ENCODE measurements at places on chromosomes 7 and 10.

GRCh38 chr10:112585960-112586359, 138.9 kb downstream of the VTI1A start:
- DNase-seq, result no peak

DNA sequence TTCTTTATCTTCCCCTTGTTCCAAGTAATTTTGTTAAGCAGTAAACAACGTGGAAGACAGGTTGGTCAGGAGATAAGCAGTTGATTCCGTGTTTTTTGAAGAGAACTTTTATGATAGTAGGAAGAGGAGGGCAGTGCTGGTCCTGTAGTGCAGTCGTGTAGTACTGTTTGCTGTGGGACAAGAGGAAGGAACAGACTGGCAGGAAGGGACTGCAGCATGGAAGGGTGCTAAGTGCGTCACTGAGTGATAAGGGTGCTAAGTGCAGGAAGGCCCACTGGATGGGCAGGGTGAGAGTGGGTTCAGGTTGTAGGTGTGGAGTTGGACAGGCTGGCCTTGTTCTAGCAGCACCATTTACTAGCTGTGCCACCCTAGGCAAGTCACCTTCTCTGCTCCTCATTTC, 125.0 kb downstream of the SDK1 start:
- DNase-seq, result no peak

DNA sequence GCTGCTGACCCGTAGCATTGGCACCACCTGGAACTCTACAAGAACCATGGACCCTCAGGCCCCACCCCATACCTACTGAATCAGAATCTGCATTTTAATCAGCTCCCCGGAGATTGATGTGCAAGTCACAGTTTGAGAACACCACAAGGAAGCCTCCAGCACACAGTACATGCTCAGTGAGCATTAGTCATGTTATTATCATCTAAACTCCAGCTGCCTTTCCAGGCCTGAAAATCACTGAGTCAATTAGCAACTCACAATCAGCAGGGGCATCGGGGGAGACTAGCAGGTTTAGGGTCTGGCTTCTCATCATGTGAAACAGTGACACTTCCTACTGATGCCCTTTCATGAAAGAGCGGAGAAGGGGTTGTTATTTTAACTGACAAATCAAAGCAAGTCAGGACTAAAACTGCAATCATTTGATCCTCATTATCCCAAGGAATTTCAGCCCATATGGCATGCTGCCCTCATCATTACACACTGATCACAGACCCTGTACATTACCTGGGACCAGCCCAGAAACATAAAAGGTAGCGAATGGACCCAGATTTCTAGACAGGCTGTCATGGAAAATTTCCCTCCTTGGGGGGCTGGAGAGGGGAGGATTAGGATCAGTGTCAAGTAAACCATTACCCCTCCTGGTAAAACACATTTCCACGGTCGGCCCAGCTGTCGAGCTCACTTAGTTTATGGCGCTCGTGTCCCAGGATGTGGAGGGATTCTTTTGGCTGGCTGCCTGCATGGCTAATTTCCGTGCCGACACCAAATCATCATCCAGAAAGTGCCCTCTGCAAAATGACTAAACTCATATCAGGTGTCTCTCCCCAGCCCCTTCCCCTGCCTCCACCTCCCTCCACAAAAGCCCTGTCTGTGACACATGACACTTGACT, 122.8 kb downstream of the PRLHR start:
- no peak for DNase-seq

DNA sequence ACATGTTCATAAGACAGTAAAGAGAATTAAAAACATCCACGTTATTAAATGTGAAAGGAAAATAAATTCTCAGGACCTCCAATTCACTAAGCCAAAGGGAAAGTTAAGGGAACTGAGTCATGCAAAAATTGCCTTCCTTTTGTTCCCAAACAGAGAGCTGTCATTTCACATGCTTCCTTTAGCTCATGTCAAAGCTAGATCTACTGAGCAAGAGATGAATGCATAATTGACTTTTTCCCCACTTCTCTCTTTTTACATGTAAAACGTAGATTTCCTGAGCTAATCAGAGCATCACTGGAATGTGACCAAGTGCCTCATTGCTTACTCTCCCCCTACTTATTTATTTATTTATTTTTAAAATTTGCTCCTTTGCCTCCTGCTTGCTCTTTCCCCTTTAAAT, 129.1 kb upstream of the AMPH start:
- DNase-seq, result no peak

GRCh38 chr10:10270126-10271050, 747.3 kb upstream of the CELF2 start:
- DNase-seq, result no peak

GRCh38 chr10:91185239-91185875, 35.1 kb upstream of the PCGF5 start:
- no peak for DNase-seq

- no peak for DNase-seq
Measured at GRCh38 chr7:28531291-28531690, 119.0 kb downstream of the CREB5 start.

DNA sequence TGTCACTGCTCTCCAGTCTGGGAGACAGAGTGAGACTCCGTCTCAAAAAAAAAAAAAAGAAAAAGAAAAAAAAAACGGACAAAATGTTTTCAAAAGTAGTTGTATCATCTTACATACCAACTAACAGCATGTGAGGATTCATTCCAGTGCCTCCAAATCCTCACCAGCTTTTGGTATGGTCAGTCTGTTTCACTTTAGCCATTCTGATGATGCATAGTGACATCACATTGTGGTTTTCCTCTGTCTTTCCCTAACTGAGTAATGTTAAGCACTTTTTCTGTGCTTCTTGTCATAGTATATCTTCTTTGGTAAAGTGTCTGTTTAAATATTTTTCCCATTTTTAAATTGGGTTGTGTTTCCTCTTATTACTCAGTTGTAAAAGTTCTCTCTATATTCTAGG, 251.4 kb upstream of the CTBP2 start:
- DNase-seq, result peak; percentile 22

GRCh38 chr7:1859266-1860035, 189.4 kb downstream of the ELFN1 start:
- no peak for DNase-seq

DNA sequence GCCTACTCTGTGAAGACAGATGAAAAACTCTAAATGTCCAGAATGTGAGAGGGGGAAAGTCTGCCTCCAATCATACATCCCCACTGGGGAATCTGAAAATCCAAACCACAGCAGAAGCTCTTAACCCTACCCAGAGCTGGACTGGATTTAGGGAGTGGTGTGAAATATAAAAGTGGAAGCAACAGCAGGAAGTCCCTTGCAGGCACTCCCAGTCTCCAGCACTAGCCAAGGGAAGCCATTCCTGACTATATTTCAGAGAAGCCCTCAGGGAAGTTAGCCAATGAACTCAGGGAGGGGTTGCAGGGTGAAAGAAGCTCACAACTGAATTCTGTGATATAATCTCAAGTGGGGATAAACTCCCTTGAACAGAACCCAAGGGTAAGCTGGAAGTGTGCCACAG, 51.5 kb downstream of the CRPPA start:
- no peak for DNase-seq

GRCh38 chr10:87974769-87975168, 111.3 kb downstream of the PTEN start:
- DNase-seq, result no peak

- DNase-seq, result no peak
Measured at GRCh38 chr7:6402041-6402440, 45.7 kb downstream of the DAGLB start.

GRCh38 chr10:79417266-79417665, 28.2 kb downstream of the ZCCHC24 start:
- DNase-seq, result peak; percentile 59

GRCh38 chr10:72123616-72124015, 35.3 kb upstream of the SPOCK2 start:
- no peak for DNase-seq

GRCh38 chr7:93921607-93922566, at the start of gene GNG11:
Gene GNG11 (plus strand): TSS chr7:93921735. CDS start chr7:93922138, 403 bp downstream.
- DNase-seq, result peak; percentile 11

DNA sequence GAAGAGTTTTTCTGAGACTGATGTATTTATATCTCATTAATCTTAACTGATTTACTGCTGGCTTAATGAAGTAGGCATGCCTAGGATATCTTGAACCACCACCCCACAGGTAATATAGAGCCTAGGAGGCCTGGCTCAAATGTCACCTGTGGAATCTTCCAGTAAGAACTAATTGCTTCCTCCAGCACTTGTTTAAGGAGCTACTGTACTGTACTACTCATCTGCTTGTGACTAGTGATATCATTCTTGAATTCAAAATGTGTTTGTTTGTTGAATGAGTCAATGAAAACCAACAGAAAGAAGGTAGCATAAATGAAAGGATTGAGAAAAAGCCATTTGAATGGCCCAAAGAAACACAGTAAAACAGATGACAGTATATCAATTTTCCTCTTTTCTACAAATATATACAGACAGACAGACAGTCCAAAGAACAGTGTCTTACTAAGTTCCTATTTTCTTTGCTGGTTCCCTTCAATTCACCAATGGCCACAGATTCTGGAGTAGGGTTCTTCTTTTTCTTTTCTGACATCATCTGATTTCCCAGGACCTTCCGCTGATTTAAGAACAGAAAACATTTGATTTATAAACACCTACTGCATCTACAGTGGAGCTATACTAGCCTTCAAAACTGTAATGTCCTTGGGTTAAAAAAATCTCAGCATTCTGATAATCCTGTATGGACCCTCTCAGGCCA, 43.7 kb upstream of the SLIT1 start:
- no peak for DNase-seq

- DNase-seq, result no peak
Measured at GRCh38 chr10:78066728-78067430, 33.2 kb downstream of the RPS24 start.

DNA sequence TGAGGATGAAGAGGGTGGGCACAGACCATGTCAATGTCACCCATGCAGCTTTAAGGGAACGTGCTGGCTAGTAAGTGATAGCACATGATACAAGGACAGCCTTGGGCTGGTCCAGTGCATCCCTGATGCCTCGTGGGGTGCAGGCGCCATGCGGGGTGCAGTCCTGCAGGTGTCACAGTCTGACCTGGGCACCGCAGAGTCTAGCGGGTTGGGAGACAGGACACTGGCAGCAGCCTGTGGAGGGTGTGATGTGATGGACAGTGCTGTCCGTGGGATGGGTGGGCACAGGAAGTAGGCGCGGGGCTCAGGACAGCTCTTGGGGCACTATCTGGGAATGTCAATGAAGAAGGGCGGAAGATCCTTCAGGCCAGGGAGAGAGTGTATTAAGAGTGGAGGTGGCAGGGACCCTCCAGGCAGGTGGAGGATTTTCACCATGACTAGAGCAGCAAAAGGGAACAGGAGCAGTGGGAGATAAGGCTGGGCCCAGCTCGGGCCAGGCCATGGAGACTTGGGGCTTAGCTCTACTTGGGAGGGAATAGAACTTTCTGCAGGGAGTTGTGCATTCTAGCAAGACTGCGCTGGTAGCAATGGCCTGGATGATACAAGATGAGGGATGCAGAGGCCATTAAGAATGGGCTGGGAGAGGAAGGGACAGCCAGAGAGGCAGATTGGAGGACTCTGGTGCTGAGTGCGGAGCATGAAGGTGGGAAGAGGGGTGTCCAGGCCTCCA, 122.5 kb downstream of the PTPN20 start:
- DNase-seq, result no peak

DNA sequence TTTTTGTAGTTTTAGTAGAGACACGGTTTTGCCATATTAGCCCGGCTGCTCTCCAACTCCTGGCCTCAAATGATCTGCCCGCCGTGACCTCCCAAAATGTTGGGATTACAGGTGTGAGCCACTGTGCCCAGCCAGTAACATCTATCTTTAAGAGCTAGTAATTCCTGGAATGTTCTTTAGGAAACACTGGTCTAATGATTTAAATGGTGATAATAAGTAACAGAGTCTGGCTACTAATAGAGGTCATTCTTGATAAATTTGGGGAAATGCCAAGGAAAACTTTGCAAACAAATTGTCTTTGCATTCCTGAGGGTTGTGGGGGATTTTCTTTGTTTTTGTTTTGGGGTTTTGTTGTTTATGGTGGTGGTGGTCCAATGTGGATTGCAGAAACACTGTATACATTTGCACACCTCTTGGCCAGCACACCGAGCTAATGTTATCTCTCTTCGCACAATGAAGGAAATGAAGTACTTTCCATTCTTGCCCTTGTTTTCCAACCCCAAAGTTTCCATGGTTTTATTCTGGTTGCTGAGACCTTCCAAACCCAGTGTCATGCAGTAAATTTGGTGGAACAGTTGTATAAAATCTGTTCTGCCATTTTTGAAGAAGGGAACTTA, 51.3 kb upstream of the WIPF3 start:
- no peak for DNase-seq

GRCh38 chr7:70758646-70759045, 373.3 kb upstream of the GALNT17 start:
- no peak for DNase-seq

DNA sequence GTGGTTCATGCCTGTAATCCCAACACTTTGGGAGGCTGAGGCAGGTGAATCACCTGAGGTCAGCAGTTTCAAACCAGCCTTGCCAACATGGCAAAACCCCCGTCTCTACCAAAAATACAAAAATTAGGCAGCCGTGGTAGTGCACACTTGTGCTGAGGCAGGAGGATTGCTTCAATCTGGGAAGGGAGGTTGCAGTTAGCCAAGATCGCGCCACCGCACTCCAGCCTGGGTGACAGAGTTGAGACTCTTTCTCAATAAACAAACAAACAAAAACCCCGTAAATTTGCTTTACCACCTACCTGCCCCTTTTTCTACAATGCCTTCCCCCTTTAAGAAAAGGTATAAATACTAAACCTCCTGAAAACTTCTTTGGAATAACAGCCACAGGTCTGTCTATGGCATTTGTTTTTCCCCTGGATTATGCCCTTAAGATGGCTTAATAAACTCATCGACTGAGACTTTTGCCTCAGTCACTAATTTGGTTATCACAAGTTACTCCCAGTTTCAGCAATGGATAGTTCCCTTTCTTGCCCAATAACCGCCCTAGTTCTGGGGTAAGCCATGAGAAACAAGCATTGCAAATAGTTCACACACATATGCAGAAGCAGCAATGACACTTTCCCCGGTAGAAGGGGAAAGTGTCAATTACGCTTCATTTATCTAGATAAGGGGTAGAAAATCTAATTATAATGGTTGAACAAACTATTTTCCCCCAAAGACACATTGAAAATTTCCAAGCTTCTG, 52.8 kb upstream of the SVIL start:
- DNase-seq, result peak; percentile 74

DNA sequence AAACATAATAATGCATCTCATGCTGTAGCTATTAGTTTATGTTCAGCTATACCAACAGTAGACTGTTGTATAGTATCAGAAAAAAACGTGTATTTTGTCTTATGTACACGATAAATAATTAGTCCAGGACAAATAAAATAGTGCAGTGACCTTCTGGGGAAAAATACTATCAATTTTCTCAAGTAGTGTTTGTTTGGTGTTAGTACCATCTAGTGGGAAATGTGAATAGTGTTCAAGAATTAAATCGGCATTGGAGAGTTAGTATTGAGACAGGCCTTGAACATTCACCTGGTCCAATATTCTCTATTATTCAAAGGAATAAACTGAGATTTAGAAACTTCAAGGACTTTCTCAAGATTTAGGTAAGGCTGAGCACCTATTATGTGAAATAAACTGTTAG, 21.7 kb upstream of the OR2A5 start:
- DNase-seq, result no peak

GRCh38 chr10:132974249-132974796, 32.0 kb upstream of the CFAP46 start:
- DNase-seq, result no peak

- DNase-seq, result peak; percentile 75
Measured at GRCh38 chr10:7243873-7244272, 167.0 kb downstream of the SFMBT2 start.

GRCh38 chr10:123274306-123275135, 120.3 kb downstream of the BUB3 start:
- no peak for DNase-seq
